ENCODE measurements at places on chromosomes 16 and 17.

DNA sequence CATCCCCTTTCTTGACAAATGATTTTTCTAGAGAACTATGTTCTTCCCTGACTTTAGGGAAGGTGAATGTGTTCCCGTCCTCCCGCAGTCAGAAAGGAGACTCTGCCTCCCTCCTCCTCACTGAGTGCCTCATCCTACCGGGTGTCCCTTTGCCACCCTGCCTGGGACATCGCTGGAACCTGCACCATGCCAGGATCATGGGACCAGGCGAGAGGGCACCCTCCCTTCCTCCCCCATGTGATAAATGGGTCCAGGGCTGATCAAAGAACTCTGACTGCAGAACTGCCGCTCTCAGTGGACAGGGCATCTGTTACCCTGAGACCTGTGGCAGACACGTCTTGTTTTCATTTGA is 7.4 kb downstream of the NAT9 start:
- no peak for DNase-seq

GRCh38 chr17:71677439-71677838 is 443.4 kb upstream of the SOX9 start:
- no peak for DNase-seq

DNA sequence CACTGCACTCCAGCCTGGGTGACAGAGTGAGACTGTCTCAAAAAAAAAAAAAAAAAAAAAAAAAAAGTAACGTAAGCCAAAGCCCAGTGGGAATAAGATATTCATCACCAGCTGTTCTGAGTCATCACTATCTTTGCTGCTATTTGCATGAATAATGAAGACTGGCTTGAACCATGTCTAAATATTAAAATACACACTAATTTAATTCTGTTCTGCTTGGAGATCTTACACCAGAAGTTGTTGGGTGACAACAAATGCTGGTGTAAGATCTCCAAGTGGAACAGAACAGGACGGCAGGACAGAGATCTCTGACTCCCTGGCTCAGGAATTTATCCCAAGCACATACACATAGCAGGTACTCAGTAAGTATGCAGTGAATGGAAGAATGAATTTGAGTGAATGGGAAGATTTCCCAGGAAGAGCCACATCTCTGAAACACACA is 19.6 kb downstream of the DNAH17 start:
- DNase-seq, result no peak

GRCh38 chr17:82519971-82520903 is 705 bp downstream of the FOXK2 start:
- no peak for DNase-seq

DNA sequence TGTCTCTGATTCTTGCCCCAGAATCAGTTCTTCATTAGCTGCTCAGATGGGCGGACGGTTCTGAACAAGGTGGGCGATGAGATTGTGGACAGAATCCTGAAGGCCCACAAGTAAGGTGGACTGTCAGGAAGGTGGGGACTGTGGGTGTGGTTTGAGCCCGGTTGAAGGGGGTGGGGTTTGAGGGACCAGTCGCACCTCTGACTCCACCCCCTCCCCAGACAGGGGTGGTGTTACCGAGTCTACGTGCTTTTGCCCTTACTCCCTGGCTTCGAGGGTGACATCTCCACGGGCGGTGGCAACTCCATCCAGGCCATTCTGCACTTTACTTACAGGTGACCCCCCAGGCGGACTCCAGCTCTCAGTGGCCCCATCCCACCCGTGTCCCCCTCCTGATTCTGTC is 11.3 kb downstream of the PLD2 start:
- no peak for DNase-seq

GRCh38 chr17:7992516-7992915 is 9.9 kb upstream of the GUCY2D start:
- DNase-seq, result no peak

- no peak for DNase-seq
Observed at GRCh38 chr16:70290949-70291519, 1.7 kb upstream of the AARS1 start.

DNA sequence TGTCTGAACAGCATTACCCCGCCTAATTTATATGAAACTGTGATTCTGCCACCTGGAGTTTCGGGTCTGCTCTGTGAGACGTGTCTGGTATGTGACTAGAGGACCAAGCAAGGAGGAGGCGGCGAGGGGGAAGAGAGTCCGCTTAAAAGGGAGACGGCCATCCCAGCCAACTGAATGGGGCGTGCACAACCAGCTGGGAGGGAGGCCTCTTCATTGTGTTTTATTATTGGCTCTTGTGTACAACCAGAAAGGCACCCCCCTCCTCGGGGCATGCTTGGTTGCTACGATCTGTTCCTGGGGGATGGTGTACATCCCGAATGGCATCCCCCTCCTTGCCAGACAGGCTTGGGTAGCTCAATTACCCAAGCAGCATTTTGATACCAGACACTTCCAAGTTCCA is 384.5 kb upstream of the SALL1 start:
- no peak for DNase-seq

DNA sequence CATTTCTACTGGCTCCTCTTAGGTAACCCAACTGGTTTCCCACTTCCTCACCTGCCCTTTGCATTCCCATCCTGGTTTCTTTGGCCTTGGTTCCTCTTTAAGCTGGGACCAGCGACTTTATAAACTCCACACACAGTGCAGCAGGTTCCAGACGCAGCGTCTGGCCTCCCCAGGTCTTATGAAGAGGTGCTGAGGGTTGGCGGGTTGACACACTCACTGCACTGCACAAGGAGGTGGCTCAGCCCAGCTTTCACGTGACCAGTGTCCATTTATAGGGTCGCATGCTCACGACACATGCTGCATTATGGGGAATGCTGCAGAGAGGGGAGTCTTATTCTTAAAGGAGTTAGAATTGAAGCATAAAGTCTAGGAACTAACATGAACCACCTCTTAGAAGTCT is 70.8 kb downstream of the ZFHX3 start:
- DNase-seq, result no peak

- no peak for DNase-seq
Observed at GRCh38 chr16:68668266-68668665, 23.2 kb downstream of the CDH3 start.

DNA sequence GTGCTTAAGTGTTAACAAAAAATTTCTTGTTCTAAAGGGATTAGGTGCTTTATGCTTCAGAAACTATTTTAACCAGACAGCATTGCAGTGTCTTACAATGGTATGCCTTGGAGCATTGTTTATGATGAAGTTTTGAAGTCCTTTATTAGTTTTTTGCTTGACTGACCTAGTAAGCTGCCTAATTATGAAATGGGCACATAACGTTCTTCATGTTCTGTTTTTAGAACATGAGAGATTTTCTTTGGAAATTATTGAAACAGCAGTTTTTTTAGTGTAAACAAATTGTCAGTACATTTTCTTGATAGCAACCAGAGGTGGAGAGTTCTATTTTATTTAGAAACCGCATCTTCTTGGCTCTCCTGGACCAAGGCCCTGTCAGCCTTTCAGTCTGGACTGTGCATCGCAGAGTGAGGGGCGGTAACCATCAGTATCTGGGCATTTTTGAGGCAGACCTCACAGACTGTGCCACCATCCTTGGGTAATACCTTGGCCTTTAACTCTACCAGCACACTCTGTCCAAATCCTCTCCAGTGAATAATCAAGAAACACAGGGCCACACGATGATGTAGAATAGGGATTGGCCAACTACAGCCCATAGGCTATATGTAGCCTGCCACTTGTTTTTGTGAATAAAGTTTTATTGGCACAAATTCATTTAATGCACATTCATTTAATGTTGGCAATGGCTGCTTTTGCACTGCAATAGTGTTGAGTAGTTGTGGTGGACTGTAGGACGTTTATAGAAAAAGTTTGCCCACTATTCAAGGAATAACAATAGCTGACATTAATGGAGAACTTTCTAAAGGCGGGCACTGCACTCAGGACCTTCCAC is 81.1 kb downstream of the VPS35L start:
- DNase-seq, result no peak

- no peak for DNase-seq
Observed at GRCh38 chr17:49916854-49917515, 52.0 kb upstream of the DLX4 start.

DNA sequence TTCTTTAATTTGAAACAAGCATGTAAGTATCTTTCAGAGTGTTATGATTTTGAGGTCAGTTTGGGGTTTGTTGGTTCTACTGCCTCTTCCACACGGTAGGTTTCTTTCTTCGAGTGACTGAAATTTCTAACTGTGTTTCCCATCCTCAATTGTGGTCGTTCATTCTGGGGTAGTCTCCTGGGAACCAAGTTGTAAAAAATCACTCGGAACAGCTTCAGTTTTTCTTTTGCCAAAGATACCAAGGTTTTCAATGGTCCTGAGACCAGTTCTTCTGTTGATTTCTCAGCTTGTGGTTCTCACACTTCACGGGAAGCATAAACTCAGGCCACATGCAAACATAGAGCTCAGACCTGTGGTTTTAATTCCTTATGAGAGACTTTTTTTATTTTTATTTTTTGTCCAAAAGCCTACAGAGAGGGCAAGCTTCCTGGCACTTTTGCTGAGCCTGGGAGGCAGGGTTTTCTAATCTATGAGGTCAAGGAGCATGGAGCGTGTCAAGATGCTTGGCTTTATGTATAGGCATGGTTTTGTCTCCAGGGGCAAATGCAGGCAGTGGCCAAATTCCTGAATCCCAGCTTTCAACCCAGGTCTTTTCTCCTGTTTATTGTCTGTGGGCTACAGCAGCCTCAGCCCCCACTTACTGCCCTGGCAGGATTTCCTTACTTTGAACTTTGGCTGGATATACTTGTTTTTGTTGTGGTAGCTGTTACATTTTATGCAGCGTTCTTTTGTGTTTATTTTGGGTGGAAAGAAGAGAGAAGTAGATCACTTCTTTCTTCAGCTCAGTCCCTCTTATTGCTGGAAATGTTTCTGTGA is 32.9 kb downstream of the HS3ST3A1 start:
- DNase-seq, result no peak

GRCh38 chr16:57570301-57571070 is 28.0 kb downstream of the ADGRG5 start:
- DNase-seq, result no peak

All from SHP77 treated with DMSO at 0.1 percent for 48 hours (cell line).